ENCODE measurements at places on chromosomes 12 and 14.
A peak's percentile ranks its signal among the peaks of the same experiment; 100 is the strongest.

- H3K4me1 ChIP-seq: peaks cover 10% of the 10 kb centered on the region
- no peak for DNase-seq
- no peak overlapping the region for H3K4me3 ChIP-seq
- no peaks in the 10 kb centered on the region for H3K36me3 ChIP-seq
- H3K27ac ChIP-seq: no peak overlapping the region
Measured at GRCh38 chr12:74780182-74780849, 242.7 kb downstream of the ATXN7L3B start.

GRCh38 chr12:94240171-94240570, 91.8 kb downstream of the PLXNC1 start:
- H3K27ac ChIP-seq: no peak overlapping the region
- peaks cover 6% of the 10 kb centered on the region for H3K27me3 ChIP-seq
- H3K36me3 ChIP-seq: no peaks in the 10 kb centered on the region
- H3K4me3 ChIP-seq: no peak overlapping the region

DNA sequence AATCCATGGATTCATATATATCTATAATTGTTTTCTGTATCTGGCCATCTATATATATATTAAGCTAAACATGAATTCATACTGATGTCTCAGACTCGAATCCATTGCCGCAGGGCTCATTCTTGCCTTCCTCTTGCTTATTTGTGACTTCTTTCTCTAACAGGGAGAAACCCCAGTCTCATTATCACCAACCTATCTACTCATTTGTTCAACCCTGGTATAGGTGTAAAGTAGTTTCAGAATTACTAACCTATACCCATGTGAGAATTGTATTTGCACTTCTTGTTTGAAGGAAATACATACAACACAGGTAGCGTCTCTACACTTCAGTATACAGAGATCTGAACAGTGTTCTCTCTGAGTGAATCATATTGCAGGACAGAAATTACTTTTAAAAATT, 77.7 kb downstream of the PTPN11 start:
- H3K4me3 ChIP-seq: no peak overlapping the region
- no peak for DNase-seq
- H3K27ac ChIP-seq: no peak overlapping the region
- H3K36me3 ChIP-seq: peaks cover 32% of the 10 kb centered on the region
- no peaks in the 10 kb centered on the region for H3K4me1 ChIP-seq

GRCh38 chr12:75120311-75120711, 89.3 kb downstream of the KCNC2 start:
- no peaks in the 10 kb centered on the region for H3K36me3 ChIP-seq
- H3K27ac ChIP-seq: no peak overlapping the region
- no peak for DNase-seq
- no peak overlapping the region for H3K4me3 ChIP-seq
- no peaks in the 10 kb centered on the region for H3K27me3 ChIP-seq
- peaks cover 14% of the 10 kb centered on the region for H3K4me1 ChIP-seq

DNA sequence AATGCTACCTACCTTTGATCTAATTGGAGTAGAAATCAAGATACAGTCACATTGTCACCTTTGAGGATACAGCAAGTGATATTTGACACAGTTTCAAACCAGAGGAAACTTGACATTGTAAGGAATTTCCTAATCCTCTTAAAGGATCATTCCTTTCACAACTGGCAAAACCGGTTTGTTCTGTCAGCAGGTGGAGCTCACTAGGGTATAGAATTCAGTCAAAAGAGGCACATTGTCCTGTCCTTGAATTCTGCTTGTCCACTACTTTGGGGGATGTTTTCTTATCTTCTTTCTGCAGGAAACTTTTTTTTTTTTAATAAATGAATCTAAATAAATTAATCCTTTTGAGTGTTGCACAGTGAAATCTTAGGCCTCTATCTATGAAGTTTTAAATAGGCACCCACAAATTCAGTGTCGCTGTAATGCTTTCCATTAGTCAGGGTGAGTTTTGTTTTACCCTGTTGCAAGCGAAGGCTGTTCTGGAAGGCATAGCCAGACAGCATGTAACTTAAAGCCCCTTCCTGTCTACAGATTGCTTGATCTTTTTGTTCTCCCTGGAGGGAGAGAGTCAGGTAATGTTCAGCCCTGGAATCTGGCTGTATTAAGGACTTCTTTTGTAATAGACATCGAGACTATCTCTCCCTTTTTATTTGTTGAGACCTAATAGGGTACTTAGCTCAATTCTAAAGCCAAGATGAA, 285.0 kb upstream of the RGS6 start:
- no peak for DNase-seq
- H3K27ac ChIP-seq: peak overlapping the region; percentile 88
- H3K4me3 ChIP-seq: peak overlapping the region; percentile 71
- peaks cover 28% of the 10 kb centered on the region for H3K36me3 ChIP-seq

DNA sequence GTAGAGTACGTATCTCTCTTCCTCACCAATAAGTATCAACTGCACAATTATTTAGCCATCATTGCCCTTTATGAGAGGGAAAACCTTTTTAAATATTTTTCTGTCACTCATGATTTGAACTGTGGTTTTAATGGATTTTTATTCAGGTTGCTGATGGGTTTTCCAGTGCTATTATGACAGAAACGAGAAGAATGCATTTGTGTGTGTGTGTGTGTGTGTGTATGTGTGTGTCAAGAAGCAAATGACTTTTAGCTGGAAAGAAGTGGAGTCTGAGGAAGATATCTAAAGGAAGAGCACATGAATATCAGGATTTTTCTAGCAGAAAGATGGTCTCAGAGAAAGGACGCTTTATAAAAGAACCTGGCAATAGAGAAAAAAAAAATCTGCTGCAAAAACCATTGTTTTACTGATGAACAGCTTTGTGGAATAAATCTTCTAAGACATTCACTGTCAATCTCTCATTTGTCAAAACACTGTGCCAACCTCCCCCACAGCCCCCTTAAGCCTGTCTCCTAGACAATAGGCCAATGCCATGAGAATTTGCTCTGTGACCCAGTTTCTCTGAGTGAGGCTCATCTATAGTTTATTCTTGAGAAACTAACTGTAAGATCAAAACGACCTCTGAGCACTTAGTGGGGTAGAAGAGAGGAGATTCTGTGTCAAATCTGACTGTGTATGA, 417.7 kb downstream of the FLRT2 start:
- DNase-seq: no peak
- H3K36me3 ChIP-seq: no peaks in the 10 kb centered on the region
- H3K27me3 ChIP-seq: no peaks in the 10 kb centered on the region
- H3K4me3 ChIP-seq: no peak overlapping the region
- H3K4me1 ChIP-seq: no peaks in the 10 kb centered on the region

DNA sequence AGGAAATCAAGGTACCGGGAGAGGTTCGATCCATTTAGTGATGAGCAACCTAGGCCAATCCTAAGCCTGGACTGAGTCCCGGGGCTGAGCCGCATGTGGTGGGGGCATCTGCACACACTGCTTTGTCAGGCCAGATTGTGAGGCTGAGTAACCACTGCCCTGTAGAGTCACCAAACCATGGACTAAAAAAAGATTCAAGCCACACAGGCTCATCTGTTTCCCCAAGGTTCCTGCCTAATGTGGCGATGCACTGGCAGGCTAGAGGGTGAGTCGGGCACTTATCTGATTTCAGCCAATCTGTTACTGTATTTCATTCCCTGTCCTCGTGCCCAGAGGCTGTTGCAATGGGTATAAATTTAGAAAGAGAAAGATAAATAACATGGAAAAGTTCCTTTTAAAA, 140.8 kb downstream of the TTC7B start:
- H3K27ac ChIP-seq: no peak overlapping the region
- H3K4me3 ChIP-seq: no peak overlapping the region
- H3K27me3 ChIP-seq: no peaks in the 10 kb centered on the region

DNA sequence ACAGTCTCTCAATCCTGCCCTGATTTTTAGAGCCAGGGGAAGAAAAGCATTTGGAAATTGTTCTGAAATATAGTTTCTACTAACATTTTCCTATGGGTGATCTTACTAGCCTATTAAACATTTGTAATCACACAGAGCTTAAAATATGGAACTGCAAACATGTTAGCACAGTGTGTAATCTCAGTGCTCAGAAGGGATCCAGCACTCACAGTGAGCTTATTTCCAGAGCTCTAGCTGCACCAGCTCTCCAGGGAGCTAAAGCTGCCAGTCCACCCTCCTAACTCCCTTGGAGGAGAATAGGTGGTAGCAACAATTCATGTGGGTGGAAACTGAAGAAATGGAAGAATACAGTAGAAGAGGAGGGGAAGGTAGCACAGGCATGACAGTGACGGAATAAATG, 64.9 kb upstream of the SYT1 start:
- DNase-seq: no peak
- H3K4me1 ChIP-seq: no peaks in the 10 kb centered on the region
- H3K27me3 ChIP-seq: no peaks in the 10 kb centered on the region
- H3K27ac ChIP-seq: peak overlapping the region; percentile 13
- H3K4me3 ChIP-seq: no peak overlapping the region

DNA sequence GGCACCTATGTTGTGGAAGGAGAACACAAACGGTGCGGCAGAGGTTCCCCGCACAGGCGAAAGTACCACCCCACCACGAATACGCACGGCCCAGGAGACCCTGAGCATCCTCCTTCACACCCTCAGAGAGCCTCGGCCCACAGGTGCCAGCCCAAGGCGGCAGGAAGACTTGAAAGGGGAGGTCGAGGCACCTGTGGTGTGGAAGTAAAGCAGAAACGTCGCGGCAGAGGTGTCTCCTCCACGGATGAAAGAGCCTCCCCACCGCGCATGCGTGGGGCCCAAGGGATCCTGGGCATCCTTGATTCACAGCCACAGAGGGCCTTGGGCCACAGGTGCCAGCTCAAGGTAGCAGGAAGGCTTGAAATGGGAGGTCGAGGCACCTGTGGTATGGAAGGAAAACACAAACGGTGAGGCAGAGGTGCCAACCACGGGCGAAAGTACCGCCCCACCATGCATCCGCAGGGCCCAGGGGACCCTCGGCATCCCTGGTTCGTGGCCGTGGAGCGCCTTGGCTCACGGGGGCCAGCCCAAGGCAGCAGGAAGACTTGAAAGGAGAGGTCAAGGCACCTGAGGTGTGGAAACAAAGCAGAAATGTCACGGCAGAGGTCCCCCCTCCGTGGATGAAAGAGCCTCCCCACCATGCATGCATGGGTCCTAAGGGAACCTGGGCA, 380.1 kb downstream of the ALG10 start:
- no peaks in the 10 kb centered on the region for H3K36me3 ChIP-seq
- peak; percentile 44 for DNase-seq
- H3K4me3 ChIP-seq: no peak overlapping the region
- H3K27me3 ChIP-seq: no peaks in the 10 kb centered on the region
- H3K27ac ChIP-seq: no peak overlapping the region

DNA sequence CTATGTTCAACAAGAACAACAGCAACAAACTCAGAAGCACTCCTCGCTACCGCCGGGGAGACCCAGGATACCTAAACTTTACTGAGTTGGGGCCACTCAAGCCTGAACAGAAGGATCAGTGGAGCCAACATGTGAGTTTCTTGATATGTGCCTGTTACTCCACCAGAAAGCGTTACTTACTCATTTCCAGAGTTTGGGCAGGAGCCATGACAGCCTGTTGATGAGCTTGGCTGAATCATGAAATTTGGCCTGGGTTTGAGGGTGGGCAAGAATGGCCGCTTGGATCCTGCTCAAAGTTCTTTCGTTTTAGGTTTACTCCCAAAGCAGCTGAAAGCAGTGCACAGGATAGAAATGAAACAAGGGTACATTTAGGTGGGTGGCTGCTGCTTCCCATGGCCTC, 12.0 kb upstream of the GALNT6 start:
- no peak overlapping the region for H3K27ac ChIP-seq
- H3K27me3 ChIP-seq: peaks cover 3% of the 10 kb centered on the region
- no peak overlapping the region for H3K4me3 ChIP-seq
- H3K4me1 ChIP-seq: peaks cover 10% of the 10 kb centered on the region

- no peak overlapping the region for H3K27ac ChIP-seq
- H3K36me3 ChIP-seq: peaks cover 9% of the 10 kb centered on the region
- no peaks in the 10 kb centered on the region for H3K27me3 ChIP-seq
- H3K4me3 ChIP-seq: no peak overlapping the region
- DNase-seq: no peak
Measured at GRCh38 chr12:12088761-12089160, 18.0 kb downstream of the BCL2L14 start.

GRCh38 chr12:121577443-121578180, 3.2 kb downstream of the KDM2B start:
- peak overlapping the region; percentile 79 for H3K27ac ChIP-seq
- peaks cover 4% of the 10 kb centered on the region for H3K36me3 ChIP-seq
- H3K4me1 ChIP-seq: peaks cover 48% of the 10 kb centered on the region

- H3K27ac ChIP-seq: no peak overlapping the region
- H3K36me3 ChIP-seq: no peaks in the 10 kb centered on the region
- no peak for DNase-seq
- no peak overlapping the region for H3K4me3 ChIP-seq
- peaks cover under 1% of the 10 kb centered on the region for H3K4me1 ChIP-seq
Measured at GRCh38 chr14:71181215-71182003, 274.1 kb downstream of the PCNX1 start.

GRCh38 chr12:121181181-121181580, 28.7 kb upstream of the P2RX4 start:
- DNase-seq: no peak
- no peaks in the 10 kb centered on the region for H3K36me3 ChIP-seq
- no peak overlapping the region for H3K27ac ChIP-seq
- no peaks in the 10 kb centered on the region for H3K27me3 ChIP-seq
- no peak overlapping the region for H3K4me3 ChIP-seq
- H3K4me1 ChIP-seq: no peaks in the 10 kb centered on the region

DNA sequence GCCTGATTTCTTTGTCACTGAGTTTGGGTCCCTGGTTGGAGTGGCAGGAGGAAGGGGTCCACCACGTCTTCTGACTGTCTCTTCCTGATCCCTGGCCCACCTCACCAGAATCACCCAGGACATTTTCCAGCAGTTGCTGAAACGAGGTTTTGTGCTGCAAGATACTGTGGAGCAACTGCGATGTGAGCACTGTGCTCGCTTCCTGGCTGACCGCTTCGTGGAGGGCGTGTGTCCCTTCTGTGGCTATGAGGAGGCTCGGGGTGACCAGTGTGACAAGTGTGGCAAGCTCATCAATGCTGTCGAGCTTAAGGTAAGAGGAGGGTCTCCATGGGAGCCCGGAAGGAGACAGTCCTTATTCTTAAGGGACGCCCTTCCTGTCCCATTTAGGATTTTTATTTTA, 12.3 kb downstream of the MARS1 start:
- no peak for DNase-seq
- no peak overlapping the region for H3K27ac ChIP-seq
- no peak overlapping the region for H3K4me3 ChIP-seq
- no peaks in the 10 kb centered on the region for H3K4me1 ChIP-seq

GRCh38 chr12:15495746-15496145, 173.4 kb downstream of the PTPRO start:
- DNase-seq: no peak
- peak overlapping the region; percentile 7 for H3K27ac ChIP-seq
- peaks cover 19% of the 10 kb centered on the region for H3K4me1 ChIP-seq
- H3K4me3 ChIP-seq: no peak overlapping the region
